ENCODE measurements at places on chromosomes 3 and 15.

DNA sequence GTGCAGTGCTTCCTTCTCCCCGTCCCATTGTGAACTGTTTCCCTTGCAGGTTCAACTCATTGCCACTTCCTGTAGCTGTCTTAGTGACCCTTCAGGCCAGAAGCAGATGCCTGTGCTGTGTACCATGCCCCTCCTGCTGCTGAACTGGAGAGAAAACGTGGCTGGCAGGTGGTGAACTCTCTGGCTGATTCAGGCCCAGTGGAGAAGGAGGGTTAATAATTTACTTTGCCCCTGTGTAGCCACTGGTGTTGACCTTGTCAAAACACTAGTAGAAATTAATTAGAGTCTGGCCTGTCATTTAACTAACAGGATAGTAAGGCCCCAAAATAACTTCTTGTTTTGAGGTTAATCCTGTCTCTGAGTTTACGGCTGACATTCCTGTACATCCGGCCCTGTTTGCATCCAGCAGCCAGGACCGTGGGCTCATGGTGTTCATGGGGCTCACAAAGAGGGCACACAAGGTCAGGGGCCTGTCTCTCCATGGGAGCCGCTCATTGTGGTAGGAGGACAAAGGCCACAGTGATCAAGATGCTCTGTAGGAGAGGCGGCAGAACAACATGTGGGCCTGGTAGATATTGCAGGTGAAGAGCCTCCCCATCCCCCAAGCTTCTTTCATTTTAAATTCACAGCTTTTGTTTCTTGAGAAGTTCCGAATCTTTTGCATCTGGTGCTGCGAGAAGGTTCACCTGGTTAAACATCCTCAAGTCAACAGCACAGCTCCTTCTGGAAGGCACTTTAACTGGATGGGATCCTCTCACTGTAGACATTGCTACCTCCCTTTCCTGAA is 101.6 kb downstream of the CGNL1 start:
- no peak for DNase-seq

- no peak for DNase-seq
Measured at GRCh38 chr3:46759239-46760167, 41.8 kb upstream of the PRSS50 start.

DNA sequence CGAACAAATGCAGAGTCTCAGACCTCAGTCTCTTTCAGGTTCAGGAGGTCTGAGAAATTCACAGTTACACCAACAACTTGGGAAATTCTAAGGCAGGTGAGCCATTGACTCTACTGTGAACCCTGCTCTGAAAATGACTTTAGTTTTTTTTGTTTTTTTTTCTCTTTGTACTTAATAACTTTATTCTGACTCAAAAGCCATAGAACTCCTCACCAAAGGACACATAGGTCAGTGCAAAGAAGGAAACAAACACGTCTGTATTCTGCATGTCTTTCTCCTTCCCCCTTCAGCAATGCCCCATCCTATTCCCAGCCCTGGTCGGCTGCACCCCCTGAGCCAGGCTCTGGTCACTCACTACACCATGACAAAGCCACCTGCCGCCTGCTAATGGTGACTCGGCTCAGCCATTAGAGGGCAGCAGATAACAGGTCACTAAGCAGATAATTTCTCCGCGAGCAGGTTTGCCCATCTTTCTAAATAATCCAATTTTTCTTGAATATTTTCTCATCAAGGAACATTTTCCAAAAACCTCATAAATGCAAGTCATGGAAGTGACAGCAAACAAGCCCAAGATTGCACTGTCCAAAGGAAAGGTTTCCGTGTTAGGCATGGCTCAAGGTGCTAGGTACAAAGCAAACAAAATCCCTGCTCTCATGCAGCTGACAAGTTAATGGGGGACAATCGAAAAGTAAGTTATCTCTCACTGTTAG is 37.7 kb downstream of the TM4SF4 start:
- DNase-seq: peak; percentile 51

GRCh38 chr3:149443545-149443912 is 31.0 kb upstream of the TM4SF4 start:
- no peak for DNase-seq

- no peak for DNase-seq
Measured at GRCh38 chr15:67815036-67815592, 10.2 kb upstream of the SKOR1 start.

Measured in NK-92 treated with Interleukin-12 subunit alpha and Interleukin-12 subunit beta, amount 100 ng/mL, for 24 hours (cell line).